T-helper 22 cell (primary cell): ENCODE measurements at places on chromosomes 2 and 18.

DNA sequence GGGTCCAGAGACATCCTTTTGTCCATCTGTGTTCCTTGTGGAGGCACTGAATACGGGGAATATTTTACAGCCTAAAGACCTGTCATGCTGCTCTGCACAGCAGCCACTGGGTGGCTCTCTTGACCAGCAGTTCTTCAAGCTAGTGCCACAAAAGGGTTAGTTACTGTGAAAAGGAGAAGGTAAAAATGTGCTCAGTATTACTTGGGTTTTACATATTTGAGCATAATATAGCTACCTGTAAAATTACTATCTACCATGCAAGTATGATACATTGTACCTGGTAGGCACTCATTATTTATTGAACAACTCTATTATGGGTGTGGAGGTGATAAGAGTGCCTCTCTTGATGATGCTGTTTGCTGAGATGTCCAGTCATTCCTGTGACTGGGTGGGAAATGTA, 23.6 kb downstream of the FZD5 start:
- no peak for DNase-seq

GRCh38 chr2:143946436-143947391, 573.2 kb downstream of the ZEB2 start:
- DNase-seq, result no peak

DNA sequence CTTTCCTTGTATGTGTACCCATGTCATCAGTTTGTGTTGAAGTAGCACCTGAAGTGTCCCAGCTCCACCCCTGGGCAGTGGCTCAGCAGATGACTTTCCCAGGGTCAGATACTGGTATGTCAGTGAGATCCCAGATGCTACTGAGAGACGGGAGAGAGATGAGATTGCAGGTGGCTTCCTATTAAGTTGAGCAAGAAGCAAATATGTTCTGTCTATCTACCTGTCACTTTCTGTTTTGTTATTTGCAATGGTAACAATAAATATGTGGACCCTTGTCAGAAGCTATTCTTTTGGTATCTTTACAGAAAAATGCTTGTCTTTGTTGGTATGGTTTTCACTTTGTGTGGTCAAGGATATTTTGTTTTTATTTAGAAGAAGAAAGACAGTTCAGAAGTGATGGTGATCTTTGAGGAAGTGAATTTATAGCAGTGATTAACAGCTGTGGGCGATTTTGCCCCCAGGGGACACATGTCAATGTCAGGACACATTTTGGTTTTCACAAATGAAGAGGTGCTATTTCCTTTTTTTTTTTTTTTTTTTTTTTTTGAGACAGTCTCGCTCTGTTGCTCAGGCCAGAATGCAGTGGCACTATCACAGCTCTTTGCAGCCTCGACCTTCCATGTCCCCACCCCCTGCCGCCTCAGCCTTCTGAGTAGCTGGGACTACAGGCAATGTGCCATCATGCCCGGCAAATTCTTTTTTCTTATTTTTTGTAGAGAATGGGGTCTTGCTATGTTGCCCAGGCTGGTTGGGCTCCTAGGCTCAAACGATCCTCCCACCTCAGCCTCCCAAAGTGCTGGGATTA, 21.4 kb downstream of the MGAT5 start:
- DNase-seq, result no peak

DNA sequence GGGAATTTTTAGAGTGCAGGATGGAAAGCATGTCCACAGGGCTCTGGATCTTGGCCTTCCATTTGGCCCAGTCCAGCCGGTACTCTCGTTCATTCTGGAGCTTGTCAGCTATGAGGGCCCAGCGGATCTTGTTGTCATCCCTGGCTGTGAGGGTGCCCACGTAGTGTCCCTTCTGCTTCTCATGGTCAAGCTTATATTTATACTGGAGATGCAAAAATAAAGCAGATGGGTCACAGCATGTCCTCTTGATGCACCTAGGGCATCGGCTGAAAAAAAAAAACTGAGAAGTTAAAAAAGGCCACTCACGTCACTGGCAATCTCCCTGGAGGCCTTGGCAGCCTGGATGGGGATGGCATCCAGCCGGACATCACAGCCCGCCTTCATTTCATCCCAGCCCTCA, 160.5 kb downstream of the RIF1 start:
- DNase-seq, result no peak

- DNase-seq, result no peak
Observed at GRCh38 chr2:127568128-127568527, 32.6 kb downstream of the MYO7B start.

- no peak for DNase-seq
Observed at GRCh38 chr18:78688249-78688648, 291.4 kb upstream of the SALL3 start.

- no peak for DNase-seq
Observed at GRCh38 chr2:68365087-68365486, at the start of gene PLEK. TSS of gene PLEK (plus strand) at chr2:68365282. CDS start at chr2:68365352, 70 bp downstream.

DNA sequence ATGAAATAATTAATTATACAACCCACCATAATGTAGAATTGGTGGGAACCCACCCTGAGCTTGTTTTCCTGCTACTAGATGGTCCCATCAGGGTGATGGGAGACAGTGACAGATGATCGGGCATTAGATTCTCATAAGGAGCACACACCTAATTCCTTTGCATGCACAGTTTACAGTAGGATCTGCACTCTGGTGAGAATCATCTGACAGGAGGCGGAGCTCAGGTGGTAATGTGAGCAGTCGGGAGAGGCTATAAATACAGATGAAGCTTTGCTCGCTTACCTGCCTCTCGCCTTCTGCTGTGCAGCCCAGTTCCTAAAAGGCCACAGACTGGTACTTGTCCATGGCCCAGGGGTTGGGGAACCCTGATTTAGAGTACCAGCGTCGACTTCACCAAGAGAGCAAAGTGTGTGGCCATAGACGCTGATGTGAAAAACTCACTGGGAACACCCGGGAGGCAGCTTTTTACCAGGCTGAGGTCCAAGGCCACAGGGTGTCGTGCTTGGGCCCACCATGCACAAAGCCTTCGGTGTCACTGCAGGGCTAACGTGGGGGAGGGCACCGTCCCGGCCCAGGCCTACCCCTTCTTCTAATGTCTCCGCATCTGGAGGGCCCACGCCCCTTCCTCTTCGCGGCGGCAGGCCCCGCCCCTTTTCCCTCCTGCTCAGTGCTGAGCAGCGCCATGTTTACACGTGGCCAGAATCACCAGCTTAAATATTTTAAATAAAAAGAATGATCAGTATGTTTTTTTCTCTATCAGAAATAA, 296.8 kb upstream of the HDAC4 start:
- DNase-seq, result no peak

GRCh38 chr2:35298493-35298892, 1057.1 kb upstream of the CRIM1 start:
- DNase-seq, result no peak
